ENCODE measurements at places on chromosomes 2 and 18.

GRCh38 chr2:120053891-120054290 is 41.0 kb downstream of the EPB41L5 start:
- DNase-seq, result no peak

DNA sequence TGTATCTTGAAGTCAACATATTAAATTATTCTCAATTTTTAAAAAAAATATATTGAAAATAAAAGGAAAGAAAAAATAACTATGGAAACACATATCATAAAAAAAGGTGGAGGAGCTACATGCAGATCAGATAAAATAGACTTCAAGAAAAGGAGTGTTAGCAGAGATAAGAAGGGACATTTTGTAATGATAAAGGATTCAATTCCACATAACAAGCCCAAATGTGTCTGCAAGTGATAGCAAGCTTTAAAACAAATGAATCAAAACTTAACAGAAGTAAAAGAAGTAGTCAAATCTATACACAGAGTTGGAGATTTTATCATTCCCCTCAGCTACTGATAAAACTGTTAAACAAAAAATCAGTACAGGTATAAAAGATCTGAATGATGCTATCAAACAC is 74.9 kb downstream of the TTC32 start:
- DNase-seq, result no peak

GRCh38 chr2:119134775-119135174 is 23.8 kb downstream of the C1QL2 start:
- DNase-seq, result no peak

GRCh38 chr2:221671515-221671914 is 99.4 kb upstream of the EPHA4 start:
- DNase-seq, result peak; percentile 36

DNA sequence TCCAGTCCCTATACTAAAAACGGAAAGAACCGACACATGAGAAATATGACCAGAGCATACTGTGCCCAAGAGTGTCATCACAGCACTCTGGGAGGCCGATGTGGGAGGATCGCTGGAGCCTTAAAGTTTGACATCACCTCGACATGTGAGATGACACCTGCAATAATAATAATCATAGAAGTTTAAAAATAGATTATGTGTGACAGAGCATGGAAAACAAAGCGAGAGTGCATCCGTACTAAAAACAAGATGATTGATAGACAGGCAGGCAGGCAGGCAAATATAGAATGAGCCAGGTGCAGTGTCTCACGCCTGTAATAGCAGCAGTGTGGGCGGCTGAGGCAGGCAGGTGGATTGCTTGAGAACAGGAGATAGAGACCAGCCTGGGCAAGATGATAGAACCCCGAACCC is 114.8 kb upstream of the ANKRD30BL start:
- no peak for DNase-seq

DNA sequence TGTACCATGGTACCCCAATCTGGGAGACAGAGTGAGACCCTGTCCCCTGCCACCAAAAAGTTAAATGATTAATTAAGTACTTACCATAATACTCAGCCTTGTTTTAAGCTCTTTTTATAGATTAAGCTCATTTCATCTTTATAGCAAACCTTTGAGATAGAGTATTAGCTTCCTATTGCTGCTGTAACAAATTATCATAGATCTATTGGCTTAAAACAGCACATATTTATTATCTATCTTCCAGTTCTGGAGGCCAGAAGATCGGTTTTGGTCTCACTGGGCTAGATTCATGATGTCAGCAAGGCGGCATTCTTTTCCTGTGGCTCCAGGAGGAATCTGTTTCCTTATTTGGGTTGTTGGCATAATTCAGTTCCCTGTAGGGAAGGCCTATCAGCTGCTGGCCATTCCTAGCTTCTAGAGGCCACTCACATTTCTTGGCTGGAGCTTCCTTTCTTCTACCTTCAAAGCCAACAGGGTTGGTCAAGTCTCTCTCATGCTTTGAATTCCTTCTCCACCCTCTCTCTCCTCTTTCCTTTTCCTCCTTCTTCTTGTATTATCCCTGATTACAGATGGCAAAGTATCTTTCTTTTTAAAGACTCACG is 13.7 kb upstream of the GREB1 start:
- DNase-seq, result no peak

GRCh38 chr2:134738141-134738870 is 19.5 kb upstream of the TMEM163 start:
- peak; percentile 12 for DNase-seq

DNA sequence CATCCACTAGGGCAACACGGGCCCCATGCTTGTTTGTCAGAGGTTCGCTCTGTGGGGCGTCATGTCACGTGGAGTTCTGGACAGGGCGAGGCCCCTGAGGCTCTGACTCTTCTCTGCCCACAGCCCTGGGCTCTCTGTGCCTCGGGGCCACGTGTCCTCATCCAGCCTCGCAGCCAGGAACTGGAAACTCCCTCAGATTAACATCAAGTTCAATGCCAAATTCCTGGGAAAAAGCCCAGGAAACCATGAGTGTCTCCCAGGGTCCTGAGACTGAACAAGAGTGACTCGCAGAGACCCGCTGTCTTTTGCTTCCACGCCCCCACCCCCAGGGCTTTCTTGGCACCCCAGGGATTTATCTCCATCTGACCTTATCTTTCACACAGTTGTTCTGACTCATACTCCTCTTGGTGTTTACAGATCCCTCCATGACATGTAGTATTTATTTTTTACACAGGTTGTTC is 174.0 kb upstream of the PIEZO2 start:
- DNase-seq, result no peak

GRCh38 chr2:215961981-215962380 is 51.4 kb downstream of the MREG start:
- no peak for DNase-seq

Data from stromal cell of bone marrow (primary cell).